ENCODE measurements at places on chromosomes 7 and 10. TPM values are rescaled to one million over a fixed set of nuclear protein-coding genes. Genes with fewer than 3 reads are reported as not detected.

The SSC4D gene
- total RNA-seq: 0.59 TPM

The STOX1 gene
- total RNA-seq: not detected

The CALHM1 gene
- total RNA-seq: not detected

The NPTX2 gene
- 1.5 TPM for total RNA-seq

The EVX1 gene
- total RNA-seq: not detected
